ENCODE measurements at places on chromosomes 12 and 14.

GRCh38 chr12:49975318-49975761 lies 2.6 kb downstream of the AQP6 start:
- no peak for DNase-seq

DNA sequence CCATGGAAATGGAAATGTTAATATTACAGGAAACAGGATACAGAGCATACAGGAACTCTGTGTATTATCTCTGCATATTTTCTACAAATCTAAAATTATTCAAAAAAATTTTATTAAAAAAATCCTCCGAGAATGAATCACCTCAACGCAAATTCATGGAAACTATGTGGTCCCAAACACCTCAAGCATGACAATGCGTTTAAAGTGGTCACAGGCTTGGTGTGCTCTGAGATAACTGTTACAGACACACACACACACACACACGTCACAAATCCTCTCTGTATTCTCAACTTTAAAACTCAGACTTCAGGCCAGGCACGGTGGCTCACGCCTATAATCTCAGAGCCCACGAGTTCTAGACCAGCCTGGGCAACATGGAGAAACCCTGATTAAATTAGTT lies 45.3 kb upstream of the MTERF2 start:
- DNase-seq: no peak

GRCh38 chr14:31410048-31410650 lies 10.2 kb downstream of the HEATR5A start:
- DNase-seq: no peak

DNA sequence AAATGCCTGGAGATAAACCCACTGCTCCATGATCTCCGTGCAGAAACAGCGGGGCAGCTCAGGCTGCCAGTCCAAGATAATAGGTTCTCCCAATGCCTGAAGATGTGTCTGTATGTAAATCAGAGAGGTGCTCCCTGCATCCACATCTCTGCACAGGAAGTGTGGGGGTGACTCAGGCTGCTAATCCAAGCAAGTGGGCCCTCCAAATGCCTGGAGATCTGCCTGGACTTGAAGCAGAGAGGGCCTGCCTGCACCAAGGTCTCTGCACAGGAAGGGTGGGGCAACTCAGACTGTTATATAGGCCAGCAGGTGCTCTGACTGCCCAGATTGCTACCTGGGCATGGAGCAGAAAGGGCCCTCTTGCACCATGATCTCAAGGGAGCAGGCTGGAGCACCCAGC lies 504.7 kb downstream of the LRFN5 start:
- DNase-seq: no peak

DNA sequence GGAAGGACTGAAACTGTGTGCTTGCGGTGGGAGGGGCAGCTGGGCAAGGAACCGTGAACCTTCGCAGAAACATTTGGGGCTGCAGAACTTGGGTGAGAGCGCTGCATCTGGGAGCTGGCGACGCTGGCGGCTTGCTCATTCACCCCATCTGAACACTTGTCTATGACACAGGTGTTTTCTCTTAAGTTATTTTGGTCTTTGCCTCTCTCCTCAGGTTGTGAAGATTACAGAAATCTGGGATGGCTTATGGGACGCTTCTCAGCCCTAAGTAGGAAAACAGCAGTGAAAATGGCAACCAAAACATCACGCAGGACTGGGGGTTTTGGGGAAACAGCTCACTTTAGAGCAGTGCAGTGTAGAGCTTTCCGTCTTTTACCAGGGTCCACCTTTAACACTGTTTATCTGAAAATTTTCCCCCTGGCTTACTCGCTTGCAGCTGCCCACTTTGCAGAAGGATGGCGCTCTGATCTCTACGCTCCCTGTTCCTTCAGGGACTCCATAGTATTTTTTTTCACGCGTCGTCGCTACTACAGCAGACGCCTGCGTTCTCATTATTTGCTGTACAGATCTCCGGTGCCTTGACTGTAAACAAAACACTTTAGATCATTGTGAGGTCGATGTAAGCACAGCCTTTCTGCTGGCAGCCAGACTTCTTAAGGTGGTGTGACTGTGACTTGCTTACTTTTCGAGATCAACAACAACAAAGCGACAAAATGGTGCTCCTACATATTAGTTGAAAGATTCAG lies 2.7 kb upstream of the CDKN1B start:
- DNase-seq: peak; percentile 63

GRCh38 chr12:120010661-120011230 lies 21.7 kb downstream of the BICDL1 start:
- no peak for DNase-seq

DNA sequence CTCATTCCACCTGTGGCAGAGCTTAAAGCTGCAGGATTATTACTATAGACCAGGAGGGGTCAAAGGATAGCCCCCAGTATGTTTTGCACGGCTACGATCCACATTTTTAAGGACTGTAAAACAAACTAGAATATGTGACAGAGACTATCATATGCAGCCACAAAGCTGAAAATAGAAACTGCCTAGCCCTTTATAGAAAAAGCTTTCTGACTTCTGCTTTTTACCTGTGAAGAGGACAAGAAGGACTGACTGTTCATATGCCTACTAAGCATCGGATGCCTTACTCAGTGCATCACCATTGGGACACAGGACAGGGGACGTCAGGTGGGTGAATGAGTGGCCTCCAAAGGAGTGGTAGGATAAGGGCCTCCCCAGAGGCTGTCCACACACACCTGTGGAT lies 29.8 kb downstream of the SPTB start:
- no peak for DNase-seq

DNA sequence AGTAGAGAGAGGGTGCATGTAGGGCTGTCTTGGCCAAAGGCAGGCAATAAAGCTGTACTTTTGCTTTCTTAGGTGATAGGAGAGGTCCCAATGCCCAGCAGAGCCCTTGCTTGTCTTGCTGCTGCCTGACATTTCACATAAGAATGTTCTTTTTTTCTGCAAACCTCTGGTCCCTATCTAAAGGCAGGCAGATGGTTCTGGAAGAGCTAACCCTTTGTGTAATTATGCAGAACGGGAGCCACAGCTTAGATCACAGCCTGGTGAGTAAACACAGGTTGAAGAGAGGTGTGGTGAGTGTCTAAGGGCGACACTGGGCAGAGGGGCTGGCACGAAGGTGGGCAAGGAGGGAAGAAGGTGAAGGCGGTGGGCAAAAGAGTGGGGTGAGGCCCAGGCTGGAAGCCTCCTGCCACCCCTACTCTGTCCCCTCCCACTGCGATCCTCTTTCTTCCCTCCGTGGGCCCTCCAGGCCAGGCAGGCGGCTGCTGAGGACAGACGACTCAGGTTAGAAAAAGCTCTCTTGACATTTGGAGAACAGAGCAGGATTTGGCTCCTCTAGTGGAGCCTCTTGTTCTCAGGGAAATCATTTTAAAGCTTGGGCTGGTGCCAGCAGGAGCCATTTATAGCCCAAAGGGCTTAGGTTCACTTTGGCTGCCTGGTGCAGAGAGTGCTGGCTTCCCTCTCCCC lies 42.8 kb downstream of the PRMT8 start:
- DNase-seq: no peak

DNA sequence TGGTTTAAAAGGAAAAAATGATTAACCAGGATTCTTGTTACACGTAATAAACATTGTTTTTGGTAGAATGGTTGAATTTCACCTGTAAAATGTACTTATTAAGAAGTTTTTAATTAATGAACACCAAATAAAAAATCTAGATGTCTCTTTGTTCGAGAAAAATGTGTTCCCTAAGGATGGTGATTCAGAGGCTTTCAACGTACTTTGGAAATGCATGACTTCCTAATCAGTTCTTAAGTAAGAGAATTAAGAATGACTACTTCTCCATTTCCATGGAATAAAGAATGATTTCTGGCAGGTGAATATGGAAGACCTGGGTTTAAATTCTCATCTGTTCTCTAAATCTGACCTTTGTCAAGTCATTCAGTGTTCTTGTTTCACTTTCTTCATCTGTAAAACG lies 428.6 kb downstream of the KCNH5 start:
- no peak for DNase-seq

DNA sequence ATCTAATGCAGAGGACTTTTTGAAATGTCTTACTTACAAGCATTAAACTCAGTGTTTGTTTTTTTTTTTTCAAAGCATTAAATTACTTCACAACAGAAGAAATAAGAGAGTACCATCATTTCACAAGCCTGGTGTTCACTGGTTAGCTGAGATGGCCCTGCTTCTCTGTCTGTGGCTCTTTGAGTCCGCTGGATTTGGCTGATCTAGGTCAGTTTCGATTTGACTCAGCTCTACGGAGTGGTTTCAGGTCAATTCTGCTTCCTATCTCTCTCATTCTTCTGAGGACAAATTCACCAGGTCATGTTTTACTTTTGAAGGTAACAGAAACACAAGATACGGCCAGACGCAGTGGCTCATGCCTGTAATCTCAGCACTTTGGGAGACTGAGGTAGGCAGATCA lies 1066.1 kb downstream of the FLRT2 start:
- DNase-seq: no peak

DNA sequence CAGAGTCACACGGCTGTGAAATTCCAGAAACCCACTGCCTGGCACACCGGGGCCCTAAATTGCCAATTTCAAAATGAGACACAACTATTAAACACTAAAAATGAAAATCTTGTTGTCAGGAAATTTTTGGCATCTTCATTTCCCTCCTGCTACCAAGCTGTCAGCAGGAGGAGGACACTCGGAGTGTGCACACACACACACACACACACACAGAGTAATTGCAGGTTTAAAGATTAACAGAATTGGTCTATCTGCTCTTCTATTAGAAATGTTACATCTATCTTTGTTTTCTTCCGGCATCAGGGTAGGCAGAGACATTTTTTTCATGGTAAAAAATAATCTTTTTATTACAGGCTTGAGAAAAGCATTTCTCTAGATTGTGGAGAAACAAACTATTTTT lies 314.2 kb downstream of the EGLN3 start:
- no peak for DNase-seq

- DNase-seq: no peak
Observed at GRCh38 chr14:100426314-100426713, 103.2 kb downstream of the SLC25A47 start.

- DNase-seq: no peak
Observed at GRCh38 chr12:127214186-127214585, 1052.8 kb upstream of the TMEM132C start.

- no peak for DNase-seq
Observed at GRCh38 chr14:69963966-69964365, 84.8 kb downstream of the SMOC1 start.

GRCh38 chr12:7039403-7039802 lies 21.1 kb upstream of the C1S start:
- no peak for DNase-seq

DNA sequence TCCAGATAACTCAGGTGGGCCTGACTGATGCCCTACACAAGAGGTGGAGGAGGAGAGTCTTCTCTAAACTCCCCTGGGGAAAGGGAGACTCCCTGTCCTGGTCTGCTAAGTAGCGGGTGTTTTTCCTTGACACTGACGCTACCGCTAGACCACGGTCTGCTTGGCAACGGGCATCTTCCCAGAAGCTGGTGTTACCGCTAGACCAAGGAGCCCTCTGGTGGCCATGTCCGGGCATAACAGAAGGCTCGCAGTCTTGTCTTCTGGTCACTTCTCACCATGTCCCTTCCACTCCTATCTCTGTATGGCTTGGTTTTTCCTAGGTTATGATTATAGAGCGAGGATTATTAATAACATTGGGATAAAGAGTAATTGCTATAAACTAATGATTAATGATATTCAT lies 965.5 kb downstream of the TMEM121 start:
- peak; percentile 12 for DNase-seq

GRCh38 chr12:109757671-109758265 lies 44.1 kb downstream of the FAM222A start:
- no peak for DNase-seq

DNA sequence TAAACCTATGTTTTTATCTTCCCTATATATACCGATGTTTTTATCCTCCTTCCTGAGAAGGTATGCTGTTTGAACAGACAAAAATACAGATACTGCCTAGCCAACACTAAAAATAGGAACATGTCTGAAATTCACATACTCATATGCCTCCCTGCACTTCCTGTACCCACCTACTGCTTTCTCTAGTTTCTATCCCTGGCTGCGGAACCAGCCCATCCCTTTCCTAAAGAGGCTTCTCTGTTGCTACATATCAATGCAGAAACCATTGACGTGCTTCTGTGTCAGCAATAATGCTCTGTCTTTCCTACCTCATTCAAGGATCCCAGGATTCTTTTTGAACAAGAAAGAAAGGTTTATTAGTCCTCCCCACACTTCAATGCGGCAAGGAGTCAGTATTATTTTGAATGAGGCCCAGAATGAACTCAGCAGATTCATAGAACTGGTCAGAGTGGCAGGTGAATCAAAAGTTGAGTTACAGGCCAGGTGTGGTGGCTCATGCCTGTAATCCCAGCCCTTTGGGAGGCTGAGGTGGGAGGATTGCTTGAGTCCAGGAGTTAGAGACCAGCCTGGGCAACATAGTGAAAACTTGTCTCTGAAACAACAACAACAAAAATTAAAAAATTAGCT lies 67.8 kb upstream of the NAP1L1 start:
- no peak for DNase-seq

DNA sequence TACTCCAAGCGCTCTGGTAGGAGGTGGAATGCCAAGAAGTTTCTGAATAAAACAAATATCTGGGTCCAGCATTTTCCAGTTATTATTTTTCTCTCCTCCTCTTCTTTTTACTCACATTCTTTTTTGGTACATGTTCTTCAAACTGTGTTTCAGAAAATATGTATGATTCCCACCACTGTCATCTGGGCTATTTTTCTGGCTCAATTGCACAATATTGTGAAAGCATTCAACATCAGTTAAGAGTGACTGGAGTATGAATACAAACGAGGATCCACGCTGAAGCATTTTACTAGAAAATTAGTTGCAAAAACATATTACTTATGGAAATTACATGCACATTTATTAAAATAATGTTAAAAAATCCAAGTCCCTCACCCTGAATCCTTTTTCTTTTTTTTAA lies 61.5 kb downstream of the KCNMB4 start:
- DNase-seq: no peak

DNA sequence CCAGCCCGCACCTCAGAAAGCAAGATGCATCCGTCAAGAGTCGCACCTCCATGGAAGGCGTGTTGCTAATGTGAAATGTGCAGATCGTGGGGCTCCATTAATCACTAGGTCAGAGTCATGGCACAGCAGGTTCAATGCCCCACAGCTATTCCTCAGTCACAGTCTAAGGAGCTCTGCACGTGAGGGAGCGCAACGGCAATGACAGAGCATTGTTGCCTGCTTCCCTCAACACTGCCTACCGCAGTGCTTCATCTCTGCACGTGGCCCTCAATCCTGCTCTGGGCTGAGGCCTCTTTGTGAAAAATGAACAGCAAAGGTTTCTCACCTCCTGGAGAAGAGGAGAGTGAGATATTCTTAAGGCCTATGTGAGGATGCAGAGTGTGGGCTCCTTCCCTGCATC lies 995.2 kb upstream of the TMEM132C start:
- no peak for DNase-seq

- no peak for DNase-seq
Observed at GRCh38 chr14:33356181-33356580, 417.5 kb downstream of the NPAS3 start.

DNA sequence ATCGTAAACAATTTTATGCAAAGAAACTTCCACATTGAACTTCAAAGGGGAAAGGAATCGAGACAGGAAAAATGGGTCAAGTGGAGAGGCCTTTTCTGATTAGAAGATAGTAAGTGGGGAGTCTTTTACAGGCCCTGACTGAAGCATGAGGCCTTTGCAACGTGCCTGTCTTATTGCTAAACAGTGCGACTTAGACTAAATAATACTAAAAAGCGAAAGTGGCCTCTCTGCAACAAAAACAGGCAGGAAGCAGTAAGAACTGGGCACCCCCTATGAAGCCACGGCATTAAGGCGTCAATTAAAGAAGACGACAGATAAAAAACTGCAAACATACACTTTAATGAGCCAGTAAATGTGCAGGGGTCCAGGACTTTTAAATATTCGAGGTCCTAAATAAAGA lies 283.4 kb upstream of the GRIP1 start:
- no peak for DNase-seq

- peak; percentile 77 for DNase-seq
Observed at GRCh38 chr14:23123419-23123818, 4.4 kb upstream of the CEBPE start.
